ENCODE measurements at places on chromosomes 12 and 14.

DNA sequence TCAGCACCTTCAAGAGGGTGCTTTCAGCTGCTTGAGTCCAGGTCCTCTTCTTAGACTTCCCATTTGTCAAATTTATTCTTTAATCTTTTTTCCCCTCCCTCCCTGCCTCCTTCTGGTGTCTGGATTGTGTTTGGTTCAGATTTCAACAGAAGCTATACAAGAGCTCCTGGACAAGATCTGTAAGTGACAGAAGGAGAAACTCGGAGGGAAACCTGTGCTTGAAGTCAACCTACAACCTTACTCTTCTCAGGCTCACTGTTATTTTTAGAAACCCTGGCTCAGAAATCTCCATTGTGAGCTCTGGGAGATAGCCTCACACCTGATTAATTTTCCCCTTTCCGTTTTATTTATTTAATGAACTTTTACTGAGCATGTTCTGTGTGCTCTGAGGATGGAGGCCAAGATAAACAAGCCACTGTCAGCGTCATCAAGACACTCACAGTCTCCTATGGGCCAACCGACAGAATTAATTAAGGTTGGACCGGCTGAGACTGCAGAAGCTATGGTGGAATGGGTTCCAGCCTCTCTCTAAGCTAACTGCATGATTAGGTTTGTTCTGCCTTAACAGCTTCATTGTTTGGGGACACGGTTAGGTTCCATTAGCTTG, 13.5 kb downstream of the PDE1B start:
- DNase-seq = no peak

GRCh38 chr12:127253797-127254327, 1013.1 kb upstream of the TMEM132C start:
- DNase-seq = no peak

GRCh38 chr12:570435-570920, 92.8 kb downstream of the NINJ2 start:
- no peak for DNase-seq

DNA sequence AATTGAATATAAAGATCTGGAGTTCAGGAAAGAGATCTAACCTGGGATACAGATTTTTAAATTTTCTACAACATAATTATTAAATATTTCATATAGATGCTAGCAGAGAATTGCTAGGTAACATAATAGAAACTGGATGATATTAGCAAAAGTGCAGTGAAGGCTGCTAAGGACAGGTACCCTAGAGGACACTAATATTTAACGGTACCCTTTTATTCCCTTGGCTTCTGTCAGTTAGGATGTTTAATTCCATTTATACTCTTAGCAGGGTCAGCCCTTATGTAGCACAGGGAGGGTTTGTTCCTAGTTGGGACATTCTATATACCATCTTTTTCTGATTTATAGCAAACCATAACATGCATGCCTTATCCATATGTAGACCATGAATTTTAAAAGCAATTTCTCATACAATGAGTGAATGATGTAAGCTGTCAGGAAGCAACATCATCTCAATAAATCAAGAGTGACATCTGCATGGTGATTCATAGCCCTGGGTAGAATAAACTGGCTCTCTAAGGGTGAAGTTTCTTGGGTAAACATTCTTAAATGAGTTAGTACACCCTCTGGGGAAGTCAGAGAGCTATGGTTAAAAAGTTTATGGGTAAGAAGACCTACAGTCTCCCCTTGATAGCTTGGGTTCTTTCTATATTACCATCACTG, 404.4 kb upstream of the MGAT4C start:
- DNase-seq = no peak

- DNase-seq = peak; percentile 57
These were observed 535 bp downstream of the BIN2 start for GRCh38 chr12:51323317-51323960.

DNA sequence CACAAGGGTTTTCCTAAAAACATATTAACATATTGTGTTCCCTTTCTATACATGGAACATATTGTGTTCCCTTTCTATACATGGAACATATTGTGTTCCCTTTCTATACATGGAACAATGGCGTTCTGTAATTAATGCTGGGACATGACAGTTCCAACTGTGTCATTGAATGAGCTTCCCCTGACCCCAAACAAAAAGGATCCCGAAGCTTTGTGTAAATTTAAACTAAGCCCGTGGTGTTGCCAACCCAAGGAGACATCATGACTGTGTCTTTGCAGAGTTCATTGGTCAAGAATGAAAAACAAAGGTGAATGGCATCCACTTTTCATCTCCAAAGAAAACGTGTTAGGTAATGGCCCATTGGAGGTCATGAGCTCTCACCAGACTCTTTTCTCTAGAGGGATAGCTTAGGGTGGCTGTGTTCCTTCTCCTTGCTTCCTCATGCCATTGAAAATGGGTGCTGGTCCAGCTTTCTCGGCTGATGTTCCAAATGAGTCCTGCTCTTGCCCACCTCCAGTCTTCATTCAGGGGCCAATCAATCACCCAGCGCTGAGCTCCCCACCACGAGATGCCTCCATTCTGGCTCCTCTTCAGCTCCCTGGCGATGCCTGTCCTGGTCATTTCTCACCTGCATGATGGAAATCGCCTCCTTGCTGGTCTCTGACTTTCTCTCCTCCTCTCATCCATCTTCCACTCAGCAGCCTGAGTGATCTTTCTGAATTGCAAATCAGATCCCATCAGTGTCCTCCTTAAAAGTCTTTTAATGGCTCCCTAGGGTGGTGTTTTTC, 156.1 kb downstream of the VRK1 start:
- no peak for DNase-seq

- DNase-seq = no peak
These were observed 15.4 kb downstream of the DDX11 start for GRCh38 chr12:31089072-31089471.

DNA sequence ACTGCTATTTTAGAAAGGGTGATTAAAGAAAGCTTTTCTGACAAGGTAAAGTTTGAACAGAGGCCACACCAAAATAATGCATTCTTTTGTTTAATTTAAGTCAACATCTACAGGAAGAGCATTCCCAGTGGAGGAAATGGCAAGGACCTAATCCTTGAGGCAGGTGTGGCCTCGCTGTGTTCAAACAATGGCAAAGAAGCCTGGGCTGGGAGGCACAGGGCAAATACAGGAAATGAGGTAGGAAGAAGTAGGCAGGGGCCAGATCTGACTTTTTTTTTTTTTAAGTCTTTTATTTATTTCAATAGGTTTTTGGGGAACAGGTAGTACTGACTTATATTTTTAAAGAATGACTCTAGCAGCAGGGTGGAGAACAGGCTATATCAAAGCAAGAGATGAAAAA, 53.5 kb downstream of the ARMH4 start:
- DNase-seq = no peak

DNA sequence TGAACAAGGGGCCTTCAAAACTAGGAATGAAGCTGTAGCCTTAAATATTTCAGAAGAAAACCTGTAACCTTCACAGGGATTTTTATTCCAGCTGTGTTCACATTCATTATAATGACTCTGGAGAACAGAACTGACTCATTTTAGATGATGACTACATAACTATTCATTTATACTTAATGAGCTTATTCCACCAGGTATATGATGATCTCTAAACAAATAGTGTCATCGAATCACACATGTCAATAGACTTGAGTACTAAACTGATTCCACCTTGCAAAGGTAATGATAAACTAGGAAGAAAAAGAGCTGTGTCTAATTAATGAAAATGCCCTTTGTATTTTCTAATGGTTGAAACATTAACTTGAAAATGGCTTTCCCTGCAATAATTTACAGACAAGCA, 433.2 kb downstream of the PDZRN4 start:
- DNase-seq = no peak

GRCh38 chr14:39218171-39218769, 15.4 kb upstream of the MIA2 start:
- no peak for DNase-seq

- no peak for DNase-seq
These were observed 38.5 kb downstream of the ERO1A start for GRCh38 chr14:52656905-52657304.

- DNase-seq = peak; percentile 98
These were observed 30.3 kb downstream of the DMAC2L start for GRCh38 chr14:50342221-50343078.

- no peak for DNase-seq
These were observed 5.5 kb upstream of the G2E3 start for GRCh38 chr14:30553311-30553989.

- peak; percentile 13 for DNase-seq
These were observed 59.1 kb downstream of the DCAF5 start for GRCh38 chr14:69093631-69094421.

DNA sequence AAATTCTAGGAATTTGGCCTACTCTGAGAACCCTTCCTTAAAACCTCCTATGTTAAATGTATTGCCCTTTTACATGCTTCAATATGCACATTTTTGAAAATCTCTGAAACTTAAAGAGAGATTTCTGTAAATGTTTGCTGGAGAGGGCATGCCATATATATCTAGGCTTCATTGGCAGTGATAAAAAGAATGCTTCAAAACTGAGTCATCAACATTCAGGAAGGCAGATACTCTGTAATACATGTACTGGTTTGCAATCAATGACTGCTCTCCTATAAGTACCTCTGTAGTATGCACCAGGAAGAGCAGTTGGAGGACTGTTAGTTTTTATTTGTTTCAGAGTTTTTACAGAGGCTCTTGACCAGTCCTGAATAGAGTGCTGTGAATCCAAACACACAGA, 739.9 kb downstream of the SLC16A7 start:
- DNase-seq = no peak

- DNase-seq = no peak
These were observed 31.5 kb downstream of the E2F7 start for GRCh38 chr12:77033658-77034536.

- DNase-seq = no peak
These were observed 87.0 kb downstream of the PTPRB start for GRCh38 chr12:70550180-70550577.

GRCh38 chr12:131458931-131459772, 251.7 kb upstream of the SFSWAP start:
- DNase-seq = no peak
